ENCODE measurements at places on chromosomes 6 and 20.
A peak's percentile ranks its signal among the peaks of the same experiment; 100 is the strongest.

DNA sequence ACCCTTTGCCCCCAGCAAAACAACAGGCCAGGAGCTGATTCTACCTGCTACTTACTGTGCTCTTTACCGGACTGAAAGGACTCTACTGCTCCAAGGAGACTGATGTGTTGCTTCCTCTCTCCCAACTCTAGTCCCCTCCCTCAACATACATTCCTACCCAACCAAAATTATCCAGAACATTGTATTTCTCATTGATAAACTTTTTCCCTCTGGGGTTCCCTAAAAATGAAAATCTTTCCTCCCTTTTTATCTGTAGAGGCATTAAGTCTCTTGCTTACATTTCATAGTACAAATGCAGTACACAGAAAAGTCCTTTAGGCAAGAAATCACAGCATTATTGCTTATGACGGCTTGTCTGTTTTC, 940 bp upstream of the HS3ST5 start:
- DNase-seq: no peak

DNA sequence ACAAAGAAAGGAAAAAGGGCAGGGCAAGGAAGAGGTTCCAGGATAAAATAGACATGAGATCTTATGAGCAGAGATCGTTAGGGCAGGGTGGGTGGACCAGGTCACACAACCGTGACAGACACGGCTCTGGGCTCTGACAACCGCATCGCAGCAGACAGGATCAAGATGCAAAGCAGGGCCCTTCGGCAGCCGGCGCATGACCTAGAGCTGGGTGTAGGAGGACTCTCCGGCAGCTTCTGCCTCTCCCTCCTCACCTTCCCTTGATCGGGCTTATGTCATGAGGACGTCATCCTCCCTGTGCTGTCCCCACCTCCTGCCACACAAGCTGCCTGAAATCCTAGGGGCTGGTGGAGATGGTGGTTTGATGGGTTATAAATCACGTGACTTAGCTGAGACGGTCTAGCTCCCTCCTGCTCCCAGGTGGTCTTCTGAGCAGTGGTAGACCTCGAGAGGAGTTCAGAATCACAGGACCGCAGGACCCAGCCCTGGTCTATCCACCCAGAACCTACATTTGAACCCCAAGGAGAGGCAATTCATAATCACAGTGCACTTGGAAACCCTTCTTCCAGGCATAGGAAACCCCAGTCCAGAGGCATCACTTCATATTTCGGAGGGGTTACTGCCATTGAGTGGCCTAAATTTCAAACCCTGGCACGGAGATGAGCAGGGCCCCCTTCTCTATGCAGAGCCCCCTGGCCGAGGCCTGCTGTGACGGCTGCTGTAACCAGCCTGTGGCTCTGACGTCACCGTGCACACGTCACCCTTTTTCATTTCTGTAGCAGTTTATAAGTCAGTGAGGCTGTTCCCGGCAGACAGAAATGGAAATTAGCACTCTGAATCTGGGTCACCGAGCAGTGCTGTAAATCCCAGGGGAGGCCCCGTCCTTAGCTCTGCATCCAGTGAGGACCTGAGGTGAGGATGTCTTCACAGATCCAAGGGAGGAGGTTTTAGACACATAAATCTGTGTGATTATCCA, 8.7 kb upstream of the CCR6 start:
- no peak for DNase-seq

DNA sequence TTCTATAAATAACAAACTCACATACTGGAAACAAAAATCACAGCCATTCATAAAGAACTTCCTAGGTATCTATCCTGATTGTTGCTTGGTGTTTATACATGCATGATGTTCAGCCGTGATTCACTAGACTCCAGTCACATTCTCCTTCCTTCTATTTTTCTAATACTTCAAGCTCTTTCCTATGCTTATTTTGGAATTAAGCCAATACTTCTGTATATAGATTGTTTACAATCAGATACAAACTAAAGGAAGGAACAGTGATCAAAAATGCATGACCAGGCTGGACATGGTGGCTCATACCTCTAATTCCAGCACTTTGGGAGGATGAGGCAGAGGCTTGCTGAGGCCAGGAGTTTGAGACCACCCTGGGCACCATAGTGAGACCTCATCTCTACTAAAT, 377.5 kb upstream of the IRAK1BP1 start:
- no peak for DNase-seq

GRCh38 chr20:11159728-11160127, 485.9 kb upstream of the JAG1 start:
- peak; percentile 71 for DNase-seq

DNA sequence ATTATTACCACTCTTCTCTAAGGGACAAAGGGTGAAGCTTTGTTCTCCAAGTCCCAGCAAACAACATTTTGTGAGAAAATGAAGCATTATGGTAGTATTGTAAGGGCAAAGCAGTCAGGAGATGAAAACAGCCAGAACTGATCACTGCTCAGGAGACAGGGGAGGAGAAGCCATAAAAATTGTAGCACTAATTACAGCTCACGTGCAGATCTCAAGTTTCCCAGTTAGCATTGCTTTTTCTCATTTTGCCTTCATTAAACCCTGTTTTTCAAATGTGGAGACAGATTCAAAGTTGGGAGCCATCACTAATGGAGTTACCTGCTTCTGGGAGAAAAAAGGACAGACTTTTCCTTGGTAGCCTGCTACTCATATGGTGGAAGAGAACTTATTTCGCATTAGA, 210.9 kb upstream of the PDE10A start:
- DNase-seq: no peak

- no peak for DNase-seq
These were observed 159.4 kb downstream of the PHF3 start for GRCh38 chr6:63795006-63795405.

- DNase-seq: no peak
These were observed 148.3 kb upstream of the RIN2 start for GRCh38 chr20:19609642-19610223.

GRCh38 chr6:91106083-91106482, 519.2 kb upstream of the MAP3K7 start:
- no peak for DNase-seq

- DNase-seq: no peak
These were observed 94.5 kb downstream of the PERP start for GRCh38 chr6:138012682-138013081.

- no peak for DNase-seq
These were observed 80.5 kb downstream of the CEBPB start for GRCh38 chr20:50271176-50271575.

DNA sequence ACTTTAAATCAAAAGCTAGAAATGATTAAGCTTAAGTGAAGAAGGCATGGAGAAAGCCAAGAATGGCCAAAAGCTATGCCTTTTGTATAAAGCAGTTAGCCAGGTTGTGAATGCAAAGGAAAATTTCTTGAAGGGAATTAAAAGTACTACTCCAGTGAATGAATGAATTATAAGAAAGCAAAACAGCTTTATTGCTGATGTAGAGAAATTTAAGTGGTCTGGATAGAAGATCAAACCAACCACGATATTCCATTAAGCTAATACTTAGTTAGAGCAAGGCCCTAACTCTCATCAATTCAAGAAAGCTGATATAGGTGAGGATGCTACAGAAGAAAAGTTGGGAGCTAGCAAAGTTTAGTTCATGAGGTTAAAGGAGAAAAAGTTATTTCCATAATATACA, 988.5 kb upstream of the ADGRB3 start:
- DNase-seq: no peak

DNA sequence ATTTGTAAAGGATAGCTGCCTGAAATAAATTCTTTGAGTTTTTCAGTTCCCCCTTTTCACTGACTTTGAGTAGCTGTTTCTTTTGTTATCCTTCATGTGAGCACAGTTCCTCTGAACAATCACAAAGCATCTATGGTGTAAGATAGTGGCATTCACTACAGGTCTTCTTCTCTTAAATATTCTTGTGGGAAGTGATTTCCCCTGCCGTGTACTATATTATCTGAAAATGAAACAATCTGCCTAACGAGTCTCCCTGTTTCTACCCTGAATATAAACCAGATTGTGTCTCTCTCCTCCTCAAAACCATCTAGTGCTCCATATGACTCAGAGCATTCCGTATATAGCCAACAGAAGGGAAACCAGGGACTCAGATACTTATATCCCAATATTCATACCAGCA, 380.1 kb upstream of the SOX4 start:
- no peak for DNase-seq

- no peak for DNase-seq
These were observed 34.2 kb downstream of the ZNF391 start for GRCh38 chr6:27422651-27423332.

DNA sequence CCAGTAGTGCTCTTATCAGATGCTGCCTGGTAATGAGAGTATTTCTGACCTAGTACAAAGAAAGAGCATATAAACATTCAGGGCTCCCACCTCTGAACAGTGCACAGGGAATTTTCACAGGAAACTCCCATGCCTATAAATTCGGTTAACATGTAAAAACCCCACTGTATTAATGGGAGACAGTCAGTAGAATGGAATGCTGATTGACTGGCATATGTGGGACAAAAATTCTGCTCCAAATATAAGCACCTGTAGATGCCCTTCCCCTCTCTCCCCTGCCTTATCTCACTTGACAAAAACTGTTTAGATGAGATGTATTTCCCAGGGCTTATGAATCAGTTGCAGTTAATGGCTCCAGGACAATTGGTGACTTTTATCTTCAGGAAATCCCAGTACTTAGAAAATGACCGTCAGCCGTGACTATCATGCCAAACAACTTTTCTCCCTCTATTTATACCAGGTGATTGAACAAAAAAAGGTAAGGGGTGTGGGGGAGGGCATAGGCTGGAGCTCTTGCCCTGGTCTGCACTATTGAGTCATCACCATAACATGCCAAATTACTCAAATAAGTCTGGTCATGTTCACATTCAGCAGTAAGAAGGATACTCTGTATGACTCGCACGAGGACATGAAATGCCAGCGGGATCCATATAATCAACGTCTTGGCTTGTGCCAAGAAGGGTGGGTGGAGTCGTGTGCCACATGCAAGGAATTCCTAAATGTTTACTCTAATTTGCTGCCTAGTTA, 176.4 kb upstream of the BMP2 start:
- no peak for DNase-seq

DNA sequence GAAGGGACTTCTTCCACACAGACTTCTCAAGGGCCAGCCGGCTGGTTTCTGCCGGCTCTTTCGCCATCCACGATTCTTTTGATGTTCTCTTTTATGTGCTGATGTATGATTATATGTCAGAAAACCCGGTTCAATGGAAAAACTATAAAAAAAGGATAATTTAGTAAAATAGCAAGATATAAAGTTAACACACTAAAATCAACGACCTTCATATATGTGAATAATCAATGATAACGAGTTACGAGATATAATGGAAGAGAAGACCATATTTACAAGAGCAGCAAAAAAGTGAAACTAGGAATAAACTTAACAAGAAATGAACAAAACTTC, 540 bp upstream of the ZSCAN12 start:
- no peak for DNase-seq

GRCh38 chr6:158060455-158061360, 79.0 kb downstream of the SYNJ2 start:
- peak; percentile 49 for DNase-seq

GRCh38 chr6:128252341-128253176, 267.8 kb downstream of the PTPRK start:
- no peak for DNase-seq

DNA sequence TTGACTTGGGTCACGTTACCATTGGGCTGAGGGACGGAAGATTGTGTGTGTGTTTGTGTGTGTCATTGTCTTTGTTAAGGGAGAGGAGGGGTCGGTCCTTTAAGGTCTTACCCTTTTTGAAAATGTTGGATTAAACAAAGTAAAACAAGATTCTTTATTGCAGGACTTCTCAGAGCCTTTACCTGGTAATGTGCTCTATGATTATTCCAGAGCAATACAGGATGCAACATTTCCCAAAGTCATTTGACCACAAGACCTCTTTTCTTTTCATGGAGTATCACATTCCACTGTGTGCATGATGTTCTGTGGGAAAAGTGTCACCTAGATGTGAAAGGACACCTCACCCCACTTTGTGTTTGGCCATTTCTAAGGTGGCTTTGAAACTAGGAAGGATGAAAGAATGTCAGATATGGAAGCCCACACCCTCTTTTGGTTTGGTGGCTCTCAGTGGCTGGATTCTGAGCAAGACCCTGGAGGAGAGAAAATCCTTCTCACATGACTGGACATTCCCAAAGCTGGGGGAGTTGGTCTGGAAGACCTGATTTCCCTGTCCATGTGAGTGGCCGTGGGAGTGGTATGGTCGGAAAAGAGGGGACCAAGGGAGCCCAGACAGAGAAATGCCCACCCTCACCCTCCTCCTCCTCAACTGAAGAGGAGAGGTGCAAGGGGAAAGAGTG, 18.2 kb upstream of the ZNF831 start:
- DNase-seq: no peak

GRCh38 chr6:28953585-28954258, 29.9 kb upstream of the TRIM27 start:
- no peak for DNase-seq

DNA sequence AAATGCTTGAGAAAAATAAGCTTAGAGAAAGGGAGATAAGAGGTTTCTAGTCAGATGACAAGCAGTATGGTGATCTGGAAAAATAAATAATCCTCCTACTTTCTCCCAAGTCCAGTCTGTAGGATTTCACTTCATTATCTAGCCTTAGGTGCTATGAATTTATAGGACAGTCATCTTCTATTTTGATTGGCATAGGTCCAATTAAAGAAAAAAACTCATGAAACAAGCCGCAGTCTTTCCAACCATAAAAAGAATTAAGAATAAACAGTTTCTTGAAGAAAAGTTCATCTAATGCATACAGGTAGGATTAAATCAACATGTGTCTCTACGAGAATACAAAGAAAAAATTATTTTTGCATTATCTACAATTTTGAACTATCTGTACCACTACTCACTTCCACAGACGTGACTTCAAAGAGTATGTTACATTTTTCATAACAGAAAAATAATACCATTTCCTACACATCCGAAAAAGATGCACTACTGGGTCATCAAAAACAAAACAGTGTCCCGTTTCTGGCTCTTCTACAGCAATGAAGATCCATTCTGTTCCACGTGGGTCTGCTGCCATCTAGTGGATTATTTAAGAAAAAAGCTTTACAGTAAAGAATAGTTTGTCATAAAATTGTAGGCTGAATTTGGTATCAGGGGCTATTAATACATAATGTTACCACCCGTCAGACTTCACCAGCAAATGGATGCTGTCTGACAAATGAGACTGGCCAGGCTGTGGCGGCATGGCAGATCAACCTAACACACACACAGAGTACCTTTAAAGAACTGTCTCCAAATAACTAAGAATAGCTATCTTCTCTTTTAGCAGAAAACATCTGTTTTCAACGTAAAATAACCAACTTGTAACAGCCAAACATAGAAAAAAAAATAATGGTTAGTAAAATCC, 28.9 kb downstream of the STX7 start:
- peak; percentile 71 for DNase-seq

- DNase-seq: no peak
These were observed 16.1 kb upstream of the PBOV1 start for GRCh38 chr6:138234363-138234762.

GRCh38 chr6:149150801-149151398, 166.6 kb upstream of the TAB2 start:
- DNase-seq: peak; percentile 44
